Hematopoietic multipotent progenitor cell treated with erythropoietin and hydrocortisone succinate and interleukin-3 and kit ligand, for 15 days (in vitro differentiated cells): ENCODE measurements at places on chromosomes 12 and 14.

GRCh38 chr14:104133496-104133895 lies 4.9 kb upstream of the KIF26A start:
- no peak for DNase-seq

GRCh38 chr14:87998482-87998881 lies 5.5 kb upstream of the GALC start:
- no peak for DNase-seq

DNA sequence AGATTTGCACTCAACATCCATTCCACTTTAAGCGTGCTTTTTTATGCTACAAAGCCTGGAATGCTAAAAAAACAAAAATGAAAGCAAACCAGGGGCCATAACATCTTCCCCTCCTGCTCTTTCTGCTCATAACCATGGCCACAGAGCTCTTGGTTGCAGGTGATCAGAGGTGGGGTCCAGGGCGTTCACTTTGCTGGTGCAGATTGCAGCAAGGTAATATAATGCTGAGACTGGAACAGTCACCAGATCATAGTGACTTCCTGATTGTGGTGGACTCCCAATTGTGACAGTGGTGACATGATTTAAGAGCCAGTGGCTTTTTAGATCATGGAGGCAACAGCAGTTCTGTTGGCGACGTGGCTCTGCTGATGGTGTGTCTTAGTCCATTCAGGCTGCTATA lies 115.0 kb upstream of the CPM start:
- DNase-seq = no peak

GRCh38 chr12:99142651-99143050 lies 497.6 kb downstream of the APAF1 start:
- DNase-seq = no peak

GRCh38 chr12:19302100-19302640 lies 137.1 kb upstream of the AEBP2 start:
- no peak for DNase-seq

- DNase-seq = no peak
These were observed 15.8 kb downstream of the WNT5B start for GRCh38 chr12:1644534-1645438.

- no peak for DNase-seq
These were observed 79.2 kb downstream of the MAP1LC3B2 start for GRCh38 chr12:116638376-116638775.
